Cardiac muscle cell (in vitro differentiated cells and primary cell): ENCODE measurements at places on chromosomes 6 and 20.

- no peaks in the 10 kb centered on the region for H3K36me3 ChIP-seq
- H3K4me3 ChIP-seq: no peak overlapping the region
- H3K27ac ChIP-seq: no peak overlapping the region
These were observed 370.3 kb upstream of the OPRM1 start for GRCh38 chr6:153668758-153669157.

DNA sequence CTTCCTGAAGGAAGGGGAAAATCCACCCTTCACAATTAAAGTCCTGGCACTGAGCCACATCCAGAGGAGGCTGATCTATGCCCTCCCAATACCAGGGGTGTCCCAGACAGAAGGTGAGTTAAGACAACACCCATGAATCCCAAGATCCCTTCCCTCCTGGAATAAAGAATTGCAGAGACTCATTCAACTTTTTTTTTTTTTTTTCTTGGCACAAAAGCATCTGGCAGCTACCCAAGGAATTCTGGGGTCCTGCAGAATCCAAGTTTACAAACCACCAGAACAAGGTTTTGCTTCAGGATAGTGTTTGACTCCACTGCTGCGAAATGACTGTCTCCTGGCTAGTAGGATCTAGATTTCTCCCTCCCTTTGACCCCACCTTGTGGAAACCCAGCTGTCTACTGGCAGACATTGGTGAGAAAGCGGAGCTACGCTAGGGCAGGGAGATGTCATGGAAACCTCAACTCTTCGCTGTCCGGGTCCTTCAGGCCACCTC, 37.4 kb downstream of the JAG1 start:
- peaks cover 27% of the 10 kb centered on the region for H3K36me3 ChIP-seq
- H3K4me3 ChIP-seq: no peak overlapping the region
- H3K27ac ChIP-seq: peak overlapping the region; percentile 20
- H3K4me1 ChIP-seq: no peaks in the 10 kb centered on the region

GRCh38 chr20:18705490-18705889, 108.1 kb upstream of the SCP2D1 start:
- no peak for DNase-seq
- H3K4me1 ChIP-seq: no peaks in the 10 kb centered on the region
- H3K36me3 ChIP-seq: no peaks in the 10 kb centered on the region
- H3K27me3 ChIP-seq: no peaks in the 10 kb centered on the region

DNA sequence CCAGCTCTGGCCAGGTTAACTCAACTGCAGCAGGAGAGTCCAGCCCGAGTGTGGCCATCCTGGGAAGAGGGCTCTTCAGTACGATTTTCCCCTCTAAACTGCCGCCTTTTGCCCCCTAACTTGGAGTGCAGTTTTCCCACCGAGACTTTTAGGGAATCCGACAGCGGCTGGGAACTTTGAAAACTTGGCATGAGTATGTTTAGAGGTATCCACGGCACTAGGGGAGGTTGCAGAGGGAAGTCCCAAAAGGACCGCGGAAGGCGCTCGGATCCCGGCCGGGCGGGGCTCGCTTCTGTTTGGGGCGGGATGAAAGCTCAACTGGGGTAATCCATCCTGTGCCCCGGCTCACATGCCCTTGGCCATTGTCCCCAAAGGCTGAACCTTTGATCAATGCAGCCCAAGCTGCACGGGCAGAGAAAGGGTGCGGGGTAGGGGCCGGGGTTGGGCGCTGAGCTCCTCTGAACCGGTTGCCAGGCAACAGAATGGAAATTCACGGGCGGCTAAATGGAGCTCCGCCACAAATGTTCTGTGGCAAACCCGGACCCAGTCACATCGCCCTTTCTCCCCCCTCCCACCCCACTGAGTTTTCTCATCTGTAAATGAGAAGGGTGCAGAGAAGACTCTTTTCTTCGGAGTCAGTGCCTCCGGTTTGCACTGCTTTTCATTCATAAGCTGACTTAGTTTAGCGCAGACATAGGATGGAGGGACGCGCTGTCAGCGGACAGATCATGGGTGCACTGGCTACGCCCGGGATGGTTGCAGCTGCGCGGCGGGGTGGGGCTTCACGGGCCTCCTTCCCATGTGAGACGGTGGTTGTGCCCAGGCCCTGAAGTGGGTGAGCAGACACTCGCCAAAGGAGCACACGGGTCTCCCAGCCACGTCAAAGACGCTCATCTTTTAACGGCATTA, 2.3 kb downstream of the BMP6 start:
- H3K4me1 ChIP-seq: peaks cover 5% of the 10 kb centered on the region
- peak overlapping the region; percentile 40 for H3K4me3 ChIP-seq
- H3K27me3 ChIP-seq: peaks cover 100% of the 10 kb centered on the region
- no peak overlapping the region for H3K27ac ChIP-seq
- H3K36me3 ChIP-seq: no peaks in the 10 kb centered on the region
- DNase-seq: peak; percentile 30

DNA sequence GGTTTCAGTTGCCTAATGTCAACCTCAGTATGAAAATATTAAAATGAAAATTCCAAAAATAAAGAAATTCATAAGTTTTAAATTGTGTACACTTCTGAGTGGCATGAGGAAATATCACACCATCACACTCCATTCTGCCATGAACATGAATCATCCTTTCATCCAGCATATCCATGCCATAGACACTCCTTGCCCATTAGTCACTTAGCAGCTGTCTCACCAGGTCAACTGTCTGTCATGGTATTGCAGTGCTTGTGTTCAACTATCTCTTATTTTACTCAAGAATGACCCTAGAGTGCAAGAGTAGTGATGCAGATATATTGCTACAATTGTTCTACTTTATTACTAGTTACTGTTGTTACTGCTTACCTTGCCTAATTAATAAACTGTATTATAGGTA, 712.4 kb downstream of the EPHA7 start:
- DNase-seq: no peak
- no peaks in the 10 kb centered on the region for H3K4me1 ChIP-seq
- no peak overlapping the region for H3K4me3 ChIP-seq
- H3K27me3 ChIP-seq: no peaks in the 10 kb centered on the region
- no peaks in the 10 kb centered on the region for H3K36me3 ChIP-seq
